ENCODE measurements at places on chromosomes 7 and 10.
A peak's percentile ranks its signal among the peaks of the same experiment; 100 is the strongest.

DNA sequence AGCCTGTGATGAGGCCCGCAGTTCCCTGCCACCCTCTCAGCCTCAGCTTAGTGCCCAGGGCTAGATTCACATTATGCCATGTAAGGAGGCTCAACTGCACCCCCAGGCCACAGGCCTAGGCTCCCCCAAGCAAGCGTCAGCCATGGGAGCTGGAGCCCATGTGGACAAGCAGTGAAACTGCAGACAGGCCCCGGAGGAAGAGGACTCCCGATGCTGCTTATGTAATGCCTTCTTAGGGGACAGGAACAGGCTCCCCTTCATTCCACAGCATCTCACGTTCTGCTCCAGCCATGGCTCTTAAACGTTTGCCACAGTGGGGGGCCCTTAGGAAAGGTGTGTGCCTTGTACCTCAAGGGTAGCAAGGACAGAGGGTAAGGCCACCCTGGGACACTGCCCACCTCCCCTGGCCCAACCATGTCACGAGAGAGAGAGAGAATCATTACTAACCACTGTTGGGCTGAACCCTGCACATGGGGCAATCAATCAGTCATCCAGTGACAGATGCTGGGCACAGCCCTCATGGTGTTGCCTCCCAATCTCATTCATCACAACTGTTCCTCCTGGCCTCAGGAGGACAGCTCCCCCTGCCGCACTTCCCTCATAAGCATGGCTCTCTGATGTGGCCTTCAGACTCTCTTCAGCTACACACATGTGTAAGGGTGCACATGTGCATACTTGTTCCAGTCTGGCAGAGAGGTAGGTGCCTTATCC lies 263.0 kb downstream of the GRID1 start:
- DNase-seq: no peak

DNA sequence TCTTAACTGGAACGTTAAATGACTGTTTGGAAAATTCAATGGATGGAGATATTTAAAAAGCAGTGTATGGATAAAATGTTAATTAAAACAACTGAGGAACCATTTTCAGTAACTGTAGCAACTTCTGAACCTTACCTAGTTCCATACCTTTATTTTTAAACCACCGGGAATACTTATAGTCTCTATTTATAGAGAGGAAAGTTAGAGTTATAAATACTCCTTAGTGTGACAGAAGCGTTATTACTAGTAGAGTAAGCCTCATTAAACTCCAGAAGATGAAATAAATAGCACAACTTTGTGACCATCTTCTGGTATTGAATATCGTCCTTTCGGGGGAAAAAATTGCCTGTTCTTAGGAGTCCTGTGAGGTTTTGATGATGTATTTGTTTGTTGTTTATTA lies 114.9 kb downstream of the LCOR start:
- no peak for DNase-seq

- no peak for DNase-seq
These were observed 28.8 kb upstream of the HECTD2 start for GRCh38 chr10:91381257-91381891.

DNA sequence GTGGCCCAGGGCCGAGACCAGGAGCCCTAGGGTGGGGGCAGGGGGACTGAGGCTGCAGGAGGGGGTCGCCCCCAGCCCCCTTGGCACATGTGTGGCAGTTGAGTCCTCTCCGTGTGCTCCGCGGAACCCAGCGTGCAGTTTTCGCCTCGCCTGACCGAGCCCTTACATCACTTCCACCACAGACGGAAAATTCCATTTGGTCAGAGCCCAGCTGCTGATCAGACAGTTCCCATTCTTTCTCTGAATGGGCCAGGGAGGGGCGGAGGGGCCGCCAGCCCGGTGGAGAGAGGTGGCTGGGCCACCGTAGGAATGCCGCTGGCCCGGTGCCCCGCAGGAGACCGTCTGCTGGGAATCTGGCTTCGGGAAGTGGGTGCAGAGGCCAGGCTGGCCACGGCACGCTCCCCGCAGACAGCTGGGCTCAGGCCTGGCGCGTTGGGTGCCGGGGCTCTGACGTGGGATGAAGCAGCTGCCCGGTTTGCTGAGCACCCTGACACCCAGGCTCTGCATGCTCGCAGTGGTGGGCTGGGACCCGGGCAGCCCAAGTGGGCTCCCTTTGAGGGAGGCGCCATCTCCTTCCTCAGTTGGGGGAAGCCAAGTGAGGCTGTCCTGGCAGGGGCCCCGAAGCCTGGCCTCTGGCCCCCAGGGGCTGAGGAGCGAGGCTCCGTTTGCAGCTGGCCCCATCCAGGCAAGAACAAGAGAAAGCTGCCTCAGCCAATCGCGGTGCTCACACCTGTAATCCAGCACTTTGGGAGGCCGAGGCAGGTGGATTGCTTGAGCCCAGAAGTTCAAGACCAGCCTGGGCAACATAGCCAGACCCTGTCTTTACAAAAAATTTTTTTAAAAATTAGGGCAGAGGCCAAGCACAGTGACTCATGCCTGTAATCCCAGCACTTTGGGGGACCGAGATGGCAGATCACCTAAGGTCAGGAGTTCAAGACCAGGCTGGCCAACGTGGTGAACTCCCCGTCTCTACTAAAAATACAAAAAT lies 9.9 kb downstream of the TTYH3 start:
- no peak for DNase-seq

DNA sequence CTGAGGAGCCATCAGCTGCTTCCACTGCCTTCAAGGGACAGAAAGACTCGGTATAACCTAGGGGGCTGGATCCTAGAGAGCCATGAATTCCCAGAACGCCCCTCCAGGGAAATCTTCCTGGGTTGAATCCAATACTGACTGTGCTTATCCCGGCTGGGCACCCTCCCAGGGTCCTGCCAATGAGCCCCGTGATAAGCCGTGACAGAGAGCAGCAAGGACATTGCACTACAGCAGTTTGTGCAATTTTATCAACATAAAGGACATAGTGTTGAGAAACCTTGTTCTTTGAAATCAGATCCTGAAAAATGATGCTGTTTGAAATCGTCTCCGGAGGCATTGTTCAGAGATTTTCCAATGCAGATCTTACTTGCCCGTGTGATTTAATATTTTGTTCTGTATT lies 18.8 kb downstream of the AKR1B1 start:
- DNase-seq: no peak

- DNase-seq: no peak
These were observed 33.1 kb upstream of the HMX3 start for GRCh38 chr10:123102673-123103072.

DNA sequence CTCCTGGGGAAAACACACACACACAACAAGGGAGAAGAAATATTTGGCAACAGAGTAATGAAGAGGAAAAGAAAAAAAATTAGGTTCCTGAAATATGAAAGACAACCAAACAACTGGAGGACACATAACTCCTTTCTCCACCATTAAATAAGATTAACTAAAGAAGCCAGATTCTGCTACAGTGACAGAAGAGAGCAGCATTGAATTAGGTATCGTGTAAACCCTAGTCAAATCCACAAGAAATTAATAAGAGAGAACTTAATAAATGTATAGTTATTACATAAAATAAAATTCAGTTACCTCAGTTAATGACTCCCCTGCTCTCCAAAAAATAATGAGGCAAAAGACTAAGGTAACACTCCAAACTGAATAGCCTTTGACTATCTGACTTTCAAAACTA lies 306.7 kb downstream of the CRPPA start:
- DNase-seq: no peak

DNA sequence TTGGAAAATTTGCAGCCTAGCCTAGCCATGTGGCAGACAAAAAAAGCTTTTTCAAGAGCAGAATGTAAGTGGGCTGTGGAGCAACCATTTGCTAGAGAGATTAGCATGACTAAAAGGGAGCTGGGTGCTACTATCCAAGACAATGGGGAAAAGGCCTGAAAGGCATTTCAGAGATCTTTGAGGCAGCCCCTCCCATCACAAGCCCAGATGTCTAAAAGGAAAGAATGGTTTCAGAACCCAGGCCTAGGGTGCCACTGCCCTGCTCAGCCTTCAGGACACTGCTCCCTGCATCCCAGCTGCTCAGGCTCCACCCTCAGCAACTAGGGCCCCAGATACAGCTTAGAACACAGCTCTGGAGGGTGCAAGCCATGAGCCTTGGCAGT lies 24.7 kb downstream of the PNLIPRP3 start:
- DNase-seq: no peak

GRCh38 chr10:95293631-95294030 lies 2.8 kb upstream of the PDLIM1 start:
- DNase-seq: no peak

- DNase-seq: no peak
These were observed 8.5 kb downstream of the AHR start for GRCh38 chr7:17307000-17307399.

- no peak for DNase-seq
These were observed 21.9 kb downstream of the ADCYAP1R1 start for GRCh38 chr7:31074120-31074383.

DNA sequence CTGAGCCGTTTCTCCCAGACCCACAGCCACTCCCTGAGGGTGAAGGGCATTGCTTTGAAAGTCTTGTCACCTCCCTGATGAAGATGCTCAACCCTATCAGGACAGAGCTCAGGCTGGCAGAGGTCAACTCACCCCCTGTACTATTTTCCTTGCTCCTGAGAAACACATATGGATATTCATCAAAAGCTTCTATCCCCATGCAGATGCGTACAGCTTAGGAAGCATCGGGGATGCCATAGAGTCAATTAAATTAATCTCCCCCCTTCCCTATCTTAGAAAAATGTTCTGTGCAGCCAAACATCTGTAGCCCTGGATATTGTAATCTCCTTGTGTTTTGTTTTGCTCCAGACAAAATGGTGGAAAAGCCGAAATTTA lies 67.2 kb downstream of the EMX2 start:
- no peak for DNase-seq

DNA sequence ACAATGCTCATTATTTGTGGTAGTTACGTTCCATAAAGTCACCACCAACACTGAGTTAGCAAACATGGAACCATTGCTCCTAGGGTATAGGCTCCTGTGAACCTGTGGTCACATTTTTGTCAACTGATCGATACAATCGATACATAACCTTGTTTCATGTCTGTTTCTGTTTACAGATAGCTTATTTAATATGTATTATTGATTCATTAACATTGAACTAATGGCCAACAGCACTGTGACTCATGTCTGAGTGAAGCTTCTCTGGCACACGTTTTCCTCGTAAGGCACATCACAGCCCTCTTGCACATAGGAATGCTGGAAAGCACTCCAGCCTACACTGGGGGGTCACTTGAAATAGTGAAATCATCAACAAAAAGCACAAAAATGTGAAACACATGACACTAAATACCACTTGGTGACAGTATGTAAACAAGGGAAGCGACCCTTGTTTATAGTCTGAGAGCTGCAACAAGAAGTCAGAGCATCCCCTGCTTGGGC lies 27.0 kb downstream of the GHRHR start:
- DNase-seq: no peak

GRCh38 chr10:132571650-132572544 lies 34.3 kb downstream of the INPP5A start:
- DNase-seq: peak; percentile 92

DNA sequence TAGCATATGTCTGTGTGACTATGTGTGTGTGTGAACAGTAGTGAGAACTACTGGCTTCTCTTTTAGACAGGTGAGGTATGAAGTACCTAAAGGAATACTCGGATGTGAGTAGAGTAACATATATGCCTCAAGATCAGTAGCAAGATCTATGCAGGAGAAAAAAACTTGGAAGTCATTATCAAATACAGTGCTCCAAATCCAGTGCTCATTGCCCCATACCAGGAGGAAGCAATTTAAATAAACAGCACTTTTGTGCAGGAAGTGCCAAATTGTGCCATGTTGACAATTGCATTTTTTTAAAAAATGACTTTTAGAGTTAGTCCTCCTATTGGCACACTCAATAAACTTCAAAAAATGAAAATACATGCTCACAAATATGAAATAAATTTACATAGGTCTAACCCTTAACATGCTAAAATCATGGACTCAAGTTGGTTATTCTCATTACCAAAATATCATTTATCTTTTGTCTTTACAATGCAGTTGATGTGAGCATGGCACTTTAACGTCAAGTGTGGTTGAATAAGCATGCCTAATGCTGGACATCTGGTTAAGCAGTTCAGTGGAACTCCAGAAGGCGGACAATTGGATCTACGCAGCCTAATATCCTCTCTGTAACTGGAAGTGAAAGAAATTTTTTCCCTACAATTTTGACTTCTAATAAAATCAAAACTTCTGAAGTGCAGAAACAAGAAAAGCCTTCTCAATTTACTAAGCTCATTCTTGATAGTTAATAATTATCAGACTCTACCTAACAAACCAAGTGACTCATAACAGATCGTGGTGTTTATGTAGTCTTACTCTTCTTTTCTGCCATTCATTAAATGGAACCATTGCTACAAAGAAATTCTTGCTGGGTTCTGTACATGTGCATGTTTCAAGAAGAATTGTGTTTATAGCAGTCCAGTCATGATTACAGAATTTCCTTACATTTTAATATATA lies 195.2 kb downstream of the MDFIC start:
- DNase-seq: no peak

- DNase-seq: no peak
These were observed 39.4 kb upstream of the ARHGAP21 start for GRCh38 chr10:24762966-24763623.

DNA sequence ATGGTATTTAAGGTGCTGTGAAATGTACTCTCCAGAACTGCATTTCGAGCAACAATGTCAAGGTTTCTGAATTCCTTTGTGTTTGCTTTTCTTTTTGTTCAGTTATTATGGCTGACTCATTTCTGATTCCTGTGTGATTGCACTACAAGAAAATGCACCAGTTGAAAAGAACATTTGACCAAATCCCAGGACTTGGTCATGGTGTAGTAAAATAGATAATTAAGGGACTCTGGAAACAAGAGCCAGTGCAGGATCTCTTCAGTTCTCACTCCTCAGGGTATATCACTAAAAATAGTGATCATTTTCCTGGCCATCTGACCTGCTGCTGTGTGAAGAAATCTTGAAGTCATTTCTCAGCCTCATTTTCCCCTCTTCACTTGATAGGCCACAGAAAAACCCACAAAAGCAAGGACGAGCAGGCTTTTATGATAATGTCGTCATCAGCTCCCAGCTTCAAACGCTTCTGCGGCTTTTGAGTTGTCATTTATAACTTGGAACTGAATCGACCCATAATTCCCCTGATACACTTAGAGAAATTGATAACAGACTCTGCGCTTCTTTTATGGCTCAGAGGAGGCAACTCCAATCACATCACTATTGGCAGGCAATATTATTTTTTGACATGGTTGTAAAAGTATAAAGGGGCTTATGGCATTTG lies 274.7 kb downstream of the HDAC9 start:
- DNase-seq: no peak
